ENCODE measurements at places on chromosomes 13 and 19.

DNA sequence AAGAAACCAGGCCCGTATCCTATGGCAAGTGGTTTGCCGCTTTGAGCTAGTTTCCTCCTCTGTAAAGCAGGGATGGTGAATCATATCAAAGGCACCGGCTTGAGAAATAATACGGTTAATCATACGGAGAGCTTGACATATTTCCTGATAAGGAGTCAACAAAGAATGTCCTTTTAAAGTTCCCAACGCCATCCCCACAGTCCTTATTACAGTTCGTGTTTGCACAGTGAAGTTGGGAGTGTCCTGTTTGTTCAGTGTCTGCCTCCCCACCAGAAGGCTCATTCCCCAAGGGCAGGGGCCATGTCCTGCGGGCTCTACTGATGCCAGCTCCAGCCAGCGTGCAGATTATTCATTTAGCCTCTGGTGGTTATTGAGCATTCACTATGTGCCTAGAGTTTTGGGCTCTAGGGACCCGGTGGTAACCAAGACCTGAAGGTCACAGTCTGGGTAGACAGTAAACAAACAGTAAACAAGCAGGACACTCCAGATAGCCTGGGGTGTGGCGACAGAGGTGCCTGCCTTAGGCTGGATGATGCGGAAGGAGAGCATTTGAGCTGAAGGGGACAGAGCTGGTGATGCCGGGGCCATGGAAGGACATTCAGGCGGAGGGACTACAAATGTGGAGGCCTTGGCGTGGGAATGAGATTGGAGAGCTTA is 6.3 kb downstream of the GRAMD1A start:
- no peak for DNase-seq

DNA sequence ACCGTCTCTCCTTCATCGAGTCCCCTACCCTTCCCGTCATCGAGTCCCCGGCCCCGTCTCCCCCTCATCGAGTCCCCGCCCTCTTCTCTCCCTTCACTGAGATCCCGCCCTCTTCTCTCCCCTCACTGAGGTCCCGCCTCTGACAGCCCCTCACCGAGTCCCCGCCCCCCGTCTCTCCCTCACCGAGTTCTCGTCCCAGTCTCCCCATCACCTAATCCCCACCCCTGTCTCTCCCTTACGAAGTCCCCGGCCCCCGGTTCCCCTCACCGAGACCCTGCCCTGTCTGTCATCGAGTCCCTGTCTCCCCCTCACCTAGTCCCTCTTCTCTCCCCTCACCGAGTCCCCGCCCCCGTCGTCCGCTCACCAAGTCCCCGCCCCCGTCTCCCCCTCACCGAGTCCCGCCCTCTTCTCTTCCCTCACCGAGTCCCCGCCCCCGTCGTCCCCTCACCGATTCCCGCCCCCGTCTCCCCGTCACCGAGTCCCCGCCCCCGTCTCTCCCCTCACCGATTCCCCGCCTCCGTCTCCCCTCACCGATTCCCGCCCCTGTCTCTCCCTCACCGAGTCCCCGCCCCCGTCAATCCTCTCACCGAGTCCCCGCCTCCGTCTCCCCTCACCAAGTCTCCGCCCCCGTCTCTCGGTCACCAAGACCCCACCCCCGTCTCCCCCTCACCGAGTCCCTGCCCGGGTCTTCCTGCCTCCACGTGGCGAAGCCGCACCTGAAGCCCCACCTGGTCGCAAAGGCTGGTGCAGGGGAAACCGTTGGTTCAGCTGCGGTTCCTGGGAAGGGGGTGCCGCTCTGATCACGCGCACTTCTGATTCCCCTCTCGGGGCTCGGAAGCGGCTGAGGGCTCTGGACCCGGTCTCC is 23.9 kb upstream of the ZNF846 start:
- peak; percentile 56 for DNase-seq

- DNase-seq, result no peak
Measured at GRCh38 chr13:43260999-43261398, 237.6 kb downstream of the DNAJC15 start.

DNA sequence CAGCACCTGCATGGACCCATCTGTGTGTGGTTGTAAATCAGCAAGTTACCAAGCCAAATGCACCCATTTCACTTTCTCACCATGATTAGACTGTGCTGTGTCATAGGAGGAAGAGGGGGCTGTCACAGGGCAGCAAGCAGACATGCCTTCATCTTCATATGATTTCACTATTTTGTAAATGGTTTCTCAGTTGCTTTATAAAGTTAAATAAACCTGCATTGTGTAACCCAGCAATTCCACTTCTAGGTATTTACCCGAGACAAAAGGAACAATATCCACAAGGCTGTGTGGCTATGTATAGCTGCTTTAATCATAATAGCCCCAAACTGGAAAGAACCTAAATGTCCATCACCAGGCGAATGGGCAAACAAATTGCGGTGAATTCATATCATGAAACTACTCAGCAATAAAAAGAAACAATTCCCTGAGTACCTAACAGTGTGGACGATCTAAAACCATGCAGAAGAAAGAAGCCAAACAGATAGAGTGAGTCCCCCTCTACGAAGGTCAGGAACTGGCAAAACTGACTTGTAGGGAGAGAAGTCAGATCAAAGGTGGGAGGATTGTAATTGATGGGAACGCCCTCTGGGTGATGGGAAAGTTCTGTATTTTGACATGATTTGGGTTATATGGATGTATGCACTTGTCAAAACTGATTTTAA is 185.4 kb downstream of the COL4A1 start:
- DNase-seq, result no peak

GRCh38 chr13:74920920-74921319 is 561.0 kb downstream of the TBC1D4 start:
- no peak for DNase-seq
